Frontal cortex (tissue), 4 donors: ENCODE measurements at places on chromosomes 12 and 14. TPM values are rescaled to one million over a fixed set of nuclear protein-coding genes. Genes with fewer than 3 reads are reported as not detected.

- no peak for DNase-seq
Observed at GRCh38 chr14:21317398-21317797, 37.5 kb downstream of the RPGRIP1 start.

- DNase-seq = no peak
Observed at GRCh38 chr14:80428671-80429070, 217.4 kb upstream of the DIO2 start.

Gene IFNG-AS1
- total RNA-seq = not detected

GRCh38 chr12:2258025-2258424 is 205.2 kb downstream of the CACNA1C start:
- DNase-seq = no peak

Gene FAM234B
- total RNA-seq = 62.0 TPM

- no peak for DNase-seq
Observed at GRCh38 chr12:101647711-101648110, 49.7 kb upstream of the CHPT1 start.

Gene SLC6A12
- 6.9 TPM for total RNA-seq
